ENCODE measurements at places on chromosomes 11 and 22.

- no peak for DNase-seq
These were observed 192.6 kb upstream of the E2F8 start for GRCh38 chr11:19433367-19433766.

DNA sequence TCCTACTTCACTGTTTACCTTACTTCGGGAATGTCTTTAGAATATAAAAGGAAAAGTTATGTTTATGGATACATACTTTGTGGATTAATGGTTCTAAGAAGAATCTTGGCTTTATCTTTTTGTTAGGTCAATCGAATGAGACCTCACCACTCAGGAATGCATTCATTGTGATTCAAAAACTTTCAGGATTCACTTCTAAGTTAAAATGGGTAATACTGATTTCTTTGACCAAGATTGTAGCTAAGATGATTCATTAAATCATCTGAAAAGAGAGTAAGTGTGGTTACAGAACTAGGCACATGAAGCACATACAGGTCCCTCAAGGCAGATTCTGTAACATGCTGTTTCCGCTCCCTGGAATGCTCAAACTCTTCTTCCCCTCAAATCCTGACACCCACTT is 716.4 kb downstream of the KCNA4 start:
- no peak for DNase-seq

GRCh38 chr11:129458278-129458677 is 82.6 kb downstream of the BARX2 start:
- DNase-seq: no peak

- DNase-seq: no peak
These were observed 4.0 kb downstream of the NLRP6 start for GRCh38 chr11:282171-282570.

DNA sequence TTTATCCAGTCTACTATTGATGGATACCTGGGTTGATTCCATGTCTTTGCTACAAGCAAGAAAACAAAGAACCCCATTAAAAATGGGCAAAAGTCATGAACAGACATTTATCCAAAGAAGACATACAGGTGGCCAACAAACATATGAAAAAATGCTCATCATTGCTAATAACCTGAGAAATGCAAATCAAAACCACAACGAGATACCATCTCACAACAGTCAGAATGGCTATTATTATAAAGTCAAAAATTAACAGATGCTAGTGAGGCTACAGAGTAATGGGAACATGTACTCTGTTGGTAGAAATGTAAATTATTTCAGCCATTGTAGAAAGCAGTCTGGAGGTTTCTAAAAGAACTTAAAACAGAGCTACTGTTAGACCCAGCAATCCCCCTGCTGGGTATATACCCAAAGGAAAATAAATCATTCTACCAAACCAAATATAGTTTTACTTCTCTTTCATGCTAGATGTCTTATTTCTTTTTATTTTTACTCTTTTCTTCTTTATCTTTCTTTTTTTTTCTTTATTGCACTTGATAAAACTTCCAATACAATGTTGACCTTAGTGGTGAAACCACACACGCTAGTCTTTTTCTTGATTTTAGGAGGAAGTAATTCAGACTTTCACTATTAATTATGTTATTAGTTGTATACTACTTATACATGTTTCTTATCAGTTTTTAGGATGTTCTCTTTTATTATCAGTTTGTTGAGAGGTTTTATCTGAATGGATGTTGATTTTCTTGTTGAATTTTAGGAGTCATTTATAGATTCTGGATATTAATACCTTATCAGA is 14.3 kb downstream of the TRIM22 start:
- DNase-seq: no peak

- no peak for DNase-seq
These were observed 10.0 kb upstream of the PLET1 start for GRCh38 chr11:112270551-112271180.

DNA sequence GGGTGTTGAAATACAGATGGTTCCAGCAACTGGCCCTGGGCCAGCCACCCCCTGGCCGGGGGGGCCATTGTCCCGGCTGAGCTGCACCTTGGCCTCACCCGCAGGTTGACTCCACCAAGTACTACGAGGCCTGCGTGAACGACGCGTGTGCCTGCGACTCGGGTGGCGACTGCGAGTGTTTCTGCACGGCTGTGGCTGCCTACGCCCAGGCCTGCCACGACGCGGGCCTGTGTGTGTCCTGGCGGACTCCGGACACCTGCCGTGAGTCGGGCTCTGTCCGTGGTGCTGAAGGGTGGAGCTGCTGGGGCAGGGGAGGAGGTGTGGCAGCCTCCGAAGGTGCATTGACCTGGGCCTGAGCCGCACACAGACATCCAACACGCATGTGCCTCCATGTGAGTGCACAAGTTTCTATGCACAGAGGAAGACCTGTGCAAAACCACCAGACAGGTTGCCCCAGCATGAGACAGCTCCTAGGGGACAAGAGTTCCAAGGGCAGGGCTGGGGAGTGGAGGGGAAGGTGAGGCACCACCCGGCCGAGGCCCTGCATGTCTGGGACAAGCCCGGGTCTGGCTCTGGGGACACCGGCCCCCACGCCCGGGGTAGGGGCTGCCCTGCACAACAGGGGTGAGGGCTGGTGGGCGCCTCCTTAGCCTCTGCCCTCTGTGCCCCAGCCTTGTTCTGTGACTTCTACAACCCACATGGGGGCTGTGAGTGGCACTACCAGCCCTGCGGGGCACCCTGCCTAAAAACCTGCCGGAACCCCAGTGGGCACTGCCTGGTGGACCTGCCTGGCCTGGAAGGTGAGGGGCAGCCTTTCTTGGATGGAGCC is 16.1 kb downstream of the MUC5B start:
- DNase-seq: no peak

DNA sequence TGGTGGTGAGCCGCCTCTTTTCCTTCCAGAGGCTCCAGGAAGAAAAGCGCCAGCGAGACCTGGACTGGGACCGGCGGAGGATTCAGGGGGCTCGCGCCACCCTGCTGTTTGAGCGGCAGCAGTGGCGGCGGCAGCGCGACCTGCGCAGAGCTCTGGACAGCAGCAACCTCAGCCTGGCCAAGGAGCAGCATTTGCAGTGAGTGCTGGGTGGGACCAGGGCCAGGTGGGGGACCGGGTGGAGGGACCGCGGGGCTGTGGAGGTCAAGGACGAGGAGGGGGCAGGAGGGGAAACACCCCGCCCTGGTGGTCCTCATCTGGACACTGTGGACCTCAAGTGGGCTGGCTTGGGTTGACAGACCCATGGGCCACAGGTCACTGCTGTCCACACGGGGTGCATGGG is 17.4 kb downstream of the RIBC2 start:
- DNase-seq: no peak

DNA sequence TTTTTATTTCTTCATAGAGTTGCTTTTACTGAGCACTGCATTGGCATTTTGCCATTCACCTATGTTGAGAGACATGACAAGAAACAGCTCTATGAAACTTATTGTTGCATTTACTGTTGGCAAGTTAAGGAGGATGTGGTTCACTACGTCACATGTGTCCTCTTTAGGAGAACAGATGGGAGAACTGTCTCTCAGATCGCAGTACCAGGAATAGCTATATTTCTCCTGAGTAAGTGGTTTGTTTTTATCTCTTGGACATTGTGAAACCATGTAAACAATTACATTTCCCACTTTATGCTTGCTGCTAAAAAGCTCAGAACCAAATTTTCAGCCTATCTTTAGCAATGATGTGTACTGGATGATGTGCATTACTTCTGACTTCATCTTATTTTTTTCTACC is 34.8 kb upstream of the PSMA1 start:
- no peak for DNase-seq

- DNase-seq: no peak
These were observed 31.0 kb downstream of the TPCN2 start for GRCh38 chr11:69079661-69080256.

DNA sequence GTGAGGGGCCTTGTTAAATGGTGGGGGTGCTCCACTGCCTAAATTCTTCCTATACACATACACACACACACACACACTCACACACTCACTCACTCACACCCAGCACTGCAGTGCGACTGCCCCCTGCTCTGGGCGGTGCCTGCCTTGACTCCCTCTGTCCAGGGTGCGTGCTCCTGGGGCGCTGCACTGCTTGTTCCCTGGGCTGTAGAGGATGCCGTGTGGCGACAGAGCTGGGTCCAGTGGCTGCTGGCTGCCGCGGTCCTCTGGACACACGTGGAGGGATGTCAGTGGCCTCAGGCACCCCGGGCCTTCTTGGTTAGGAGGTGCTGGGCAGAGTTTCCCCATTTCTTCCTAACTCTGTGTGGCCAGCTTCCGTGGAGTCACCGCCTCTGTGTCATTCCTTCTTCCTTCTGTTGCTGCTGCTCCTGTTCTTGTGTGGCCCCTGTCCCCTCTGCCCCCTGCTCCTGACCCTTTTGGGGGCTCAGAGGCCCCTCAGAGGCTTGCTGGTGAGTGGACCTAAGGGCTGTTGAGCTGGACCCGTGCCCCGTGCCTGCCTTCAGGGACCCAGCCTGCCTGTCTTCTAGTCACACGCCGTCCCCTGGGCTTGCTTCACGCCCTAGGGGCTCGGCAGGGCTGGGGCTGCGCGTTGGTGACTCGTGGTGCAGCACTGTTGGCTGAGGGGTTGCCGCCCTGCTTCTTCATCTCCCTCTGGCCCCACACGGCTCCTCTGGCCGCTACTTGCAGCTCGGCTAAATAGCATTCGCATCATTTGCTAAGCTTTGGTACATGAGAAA is 147.0 kb downstream of the TBC1D22A start:
- DNase-seq: no peak

DNA sequence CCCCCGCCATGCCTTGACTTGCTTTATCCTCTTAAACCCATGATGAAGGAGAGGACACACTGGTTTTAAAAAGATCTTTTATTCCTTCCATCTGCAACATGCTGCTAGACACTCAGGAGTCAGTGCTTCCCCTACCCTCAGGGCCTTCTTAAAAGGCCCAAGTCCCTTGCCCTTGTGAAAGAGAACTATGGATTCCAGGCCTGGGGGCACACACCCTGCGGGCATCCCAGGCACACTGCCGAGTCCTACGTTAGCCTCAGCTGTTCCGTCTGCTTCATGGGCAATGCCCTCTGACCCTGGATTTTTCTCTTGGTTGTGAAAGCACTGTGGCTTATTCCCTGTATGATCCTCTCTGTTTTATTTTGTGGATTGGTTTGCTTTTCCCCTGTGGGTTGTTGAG is 35.1 kb upstream of the RAB1B start:
- DNase-seq: no peak

DNA sequence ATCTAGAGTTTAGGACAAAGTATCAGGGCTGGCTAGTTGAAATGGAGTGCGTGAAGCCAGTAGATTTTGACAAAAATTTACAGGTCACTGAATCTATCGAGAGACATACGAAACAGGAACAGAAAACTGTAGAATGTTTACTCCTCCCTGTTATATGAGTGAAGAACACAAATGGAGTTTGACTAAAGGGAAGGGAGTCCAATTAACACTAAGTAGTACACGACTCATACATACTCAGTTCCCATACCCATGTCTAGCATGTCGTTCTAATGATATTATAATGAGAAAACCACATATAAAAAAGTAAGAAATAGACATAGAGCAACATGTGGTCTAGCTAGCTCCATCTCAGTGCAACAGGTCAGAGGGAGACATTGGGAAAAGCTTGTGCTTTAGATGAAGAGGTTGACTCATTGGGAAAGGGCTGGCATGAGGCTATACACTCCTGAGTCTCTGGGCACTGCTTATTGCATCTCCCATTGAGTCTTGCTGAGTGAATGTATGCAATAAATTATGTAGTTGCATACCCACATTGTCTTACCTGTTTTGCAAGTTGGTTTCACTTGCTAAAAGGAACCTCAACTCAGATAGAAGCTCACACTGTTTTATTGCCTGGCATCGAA is 43.5 kb downstream of the CD44 start:
- no peak for DNase-seq

DNA sequence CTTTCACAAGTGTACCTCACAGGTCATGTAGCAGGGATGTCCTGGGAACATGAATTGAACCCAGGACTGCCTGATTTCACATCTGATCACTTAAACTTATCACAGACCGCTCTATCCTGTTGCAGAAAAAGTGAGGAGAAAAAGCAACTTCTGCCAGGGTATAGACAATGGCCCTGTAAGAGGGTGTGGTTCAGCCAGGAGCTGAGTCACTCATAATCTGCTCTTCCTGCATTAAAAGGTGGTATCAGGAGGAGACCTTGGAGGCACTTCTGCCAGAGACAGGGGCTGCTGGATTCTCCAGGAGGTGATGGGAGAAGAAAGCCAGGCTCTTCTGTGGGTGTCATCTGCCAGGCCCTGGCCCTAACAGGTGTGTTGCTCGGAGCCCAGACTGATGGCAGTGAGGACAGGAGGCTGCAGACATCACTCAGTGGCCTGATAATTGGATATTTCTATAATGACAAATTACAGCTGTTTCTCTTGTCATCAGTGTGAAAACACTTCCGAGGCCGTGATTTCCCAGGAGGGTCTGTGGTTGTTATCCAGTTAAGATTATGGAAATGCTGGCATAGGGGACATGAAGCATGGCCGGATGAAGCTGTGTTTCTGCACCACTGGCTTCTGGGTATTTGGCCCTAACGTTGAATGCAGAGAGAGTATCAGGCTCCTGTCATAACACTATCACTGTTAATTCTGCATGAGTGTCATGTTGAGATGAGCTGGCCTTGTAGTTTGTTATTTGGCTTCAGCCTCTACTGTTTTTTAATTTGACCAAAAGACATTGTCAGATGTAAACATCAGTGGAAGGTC is 125.1 kb upstream of the ZBED5 start:
- DNase-seq: no peak

- DNase-seq: no peak
These were observed 182.1 kb upstream of the NAV2 start for GRCh38 chr11:19530505-19530904.

DNA sequence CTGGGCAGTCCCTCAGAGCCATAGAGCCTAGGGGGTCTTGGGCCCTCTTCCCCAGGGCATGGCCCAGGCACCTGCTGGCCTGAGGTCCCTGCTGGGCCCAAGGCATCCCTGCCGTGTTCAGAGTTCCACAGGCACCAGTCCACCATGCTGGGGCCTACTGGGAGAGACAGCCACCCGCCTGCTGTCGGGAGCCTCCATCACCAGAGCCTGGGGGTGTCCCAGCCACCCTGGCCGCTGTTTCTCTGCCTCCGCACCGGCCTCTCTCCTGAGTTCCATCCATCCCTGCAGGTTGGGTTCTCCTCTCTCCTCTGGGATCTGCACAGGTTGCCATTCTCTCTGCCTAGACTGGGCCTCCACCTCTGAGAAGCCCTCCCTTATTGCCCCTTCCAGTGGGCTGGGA is 68.6 kb downstream of the KCNQ1 start:
- no peak for DNase-seq
